ENCODE measurements at places on chromosomes 3 and 15. TPM values are rescaled to one million over a fixed set of nuclear protein-coding genes. Genes with fewer than 3 reads are reported as not detected.
A peak's percentile ranks its signal among the peaks of the same experiment; 100 is the strongest.

The GTF2A2 gene
- total RNA-seq = 10.8 TPM

The NANOGP8 gene
- total RNA-seq = not detected

The UTS2B gene
- 4.8 TPM for total RNA-seq

The TMIE gene
- 0.48 TPM for total RNA-seq

The SERPINI2 gene
- total RNA-seq = 3.1 TPM

The IMP3 gene
- total RNA-seq = 27.7 TPM

The WDR93 gene
- 1.7 TPM for total RNA-seq

The PLIN1 gene
- 2.2 TPM for total RNA-seq

The ATP10A gene
- 18.3 TPM for total RNA-seq

The UBE2Q2 gene
- 85.5 TPM for total RNA-seq

The RLBP1 gene
- not detected for total RNA-seq

The CATSPER2 gene
- total RNA-seq = 6.3 TPM

The GPR15 gene
- not detected for total RNA-seq

The ZNF501 gene
- 14.0 TPM for total RNA-seq

The ADPGK gene
- total RNA-seq = 56.3 TPM

DNA sequence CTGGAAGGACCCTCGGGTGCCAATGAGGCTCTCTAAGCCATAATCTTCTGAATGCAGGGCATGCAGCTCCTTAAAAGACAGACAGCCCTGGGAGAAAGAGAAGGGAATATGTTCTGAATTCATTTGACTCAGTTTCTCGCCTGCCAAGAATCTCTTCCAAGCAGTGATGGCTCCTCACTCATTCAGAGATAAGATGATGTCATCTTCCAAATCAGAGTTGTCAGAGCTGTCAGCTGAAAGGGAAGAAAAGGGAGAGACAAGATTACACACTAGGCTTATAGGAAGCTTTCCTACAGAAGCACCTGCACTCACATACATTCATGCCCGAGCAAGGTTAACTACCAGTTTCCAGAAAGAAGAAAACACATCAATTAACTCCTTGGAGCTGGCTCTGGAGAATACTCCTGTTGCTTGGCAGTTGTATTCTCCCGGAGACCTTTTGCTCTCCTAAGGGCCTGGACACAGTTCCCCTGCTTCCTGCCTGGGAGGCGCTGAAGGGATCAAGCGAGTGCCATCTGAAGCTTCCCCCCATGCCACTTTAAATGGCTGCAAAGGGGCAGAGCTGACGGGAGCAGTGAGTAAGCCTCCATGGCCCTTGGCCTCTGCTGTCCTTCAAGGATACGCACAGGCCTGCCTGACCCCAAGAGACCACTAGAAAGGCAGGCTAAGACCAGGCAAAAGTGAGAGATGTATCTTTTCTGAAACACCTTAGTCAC is 7.7 kb downstream of the RBM15B start:
- DNase-seq = no peak

DNA sequence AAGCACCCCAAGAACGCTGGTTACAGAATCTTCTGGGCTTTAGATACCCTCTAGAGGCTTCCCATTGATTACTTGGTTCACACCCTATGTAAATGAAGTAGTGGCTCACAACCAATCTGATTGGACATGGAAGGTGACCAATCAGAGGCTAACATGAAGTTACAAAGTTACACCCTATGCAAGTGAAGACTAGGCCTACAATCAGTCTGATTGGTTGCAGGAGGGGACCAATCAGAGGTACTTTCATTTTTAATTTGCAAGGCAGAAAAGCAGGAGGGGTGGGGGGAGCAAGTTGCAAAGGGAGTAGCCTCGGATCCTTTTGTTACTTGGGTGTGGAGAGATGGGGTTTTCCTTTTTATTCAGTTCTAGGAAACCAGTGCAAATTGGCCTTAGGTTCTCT is 11.1 kb upstream of the RTP2 start:
- DNase-seq = no peak

- DNase-seq = no peak
These were observed 27.1 kb downstream of the STARD9 start for GRCh38 chr15:42602501-42602900.

GRCh38 chr15:97817276-97817890 is 143.1 kb upstream of the ARRDC4 start:
- DNase-seq = no peak

GRCh38 chr15:36005542-36005941 is 459.6 kb upstream of the DPH6 start:
- no peak for DNase-seq

DNA sequence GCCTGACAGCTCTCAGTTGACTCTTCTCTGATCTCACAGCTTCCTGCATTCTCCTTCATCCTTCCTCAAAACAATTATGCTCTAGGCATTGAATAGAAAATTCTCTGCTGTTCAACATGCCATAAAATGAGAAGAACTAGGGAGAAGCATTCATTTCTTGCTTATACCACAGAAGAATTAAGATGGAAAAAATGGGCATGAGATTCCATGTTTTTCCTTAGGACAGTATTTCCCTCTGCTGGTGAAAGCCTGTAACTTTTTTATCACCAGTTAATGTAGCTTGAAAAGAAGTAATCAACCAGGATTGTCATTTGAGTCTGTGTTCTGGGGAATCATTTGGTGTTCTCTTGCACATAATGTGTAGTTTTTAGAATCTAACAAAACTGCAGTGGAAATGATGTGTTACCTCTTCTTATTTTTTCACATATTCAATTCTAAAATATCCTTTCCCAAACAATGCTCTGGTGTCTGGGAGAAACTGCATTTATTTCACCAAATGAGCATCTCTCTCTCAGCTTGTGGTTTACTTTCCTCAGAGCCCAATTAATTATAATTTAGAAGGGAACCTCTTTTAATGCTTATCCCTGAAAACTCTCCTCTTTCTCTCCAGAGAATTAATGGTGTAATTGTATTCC is 92.8 kb upstream of the DCBLD2 start:
- DNase-seq = peak; percentile 54

DNA sequence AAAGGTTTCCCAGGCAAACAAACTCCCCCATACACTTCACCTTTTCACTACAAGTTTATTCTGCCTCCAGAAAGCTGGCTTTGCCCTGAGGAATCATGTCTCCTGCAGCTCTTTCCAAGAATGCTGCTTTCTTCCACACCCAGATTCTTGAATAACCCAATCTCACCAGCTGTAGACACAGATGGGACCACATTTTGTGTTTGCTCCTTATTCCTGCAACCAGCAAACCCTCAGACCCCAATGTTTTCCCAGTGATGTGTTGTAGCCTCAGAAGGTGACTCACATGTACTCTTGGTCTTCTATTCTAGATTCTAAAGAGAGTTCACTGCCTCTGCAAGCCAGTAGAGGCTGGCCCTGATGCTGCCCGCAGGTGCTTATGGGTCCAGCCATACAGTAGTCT is 23.6 kb upstream of the TRIM59 start:
- DNase-seq = no peak

DNA sequence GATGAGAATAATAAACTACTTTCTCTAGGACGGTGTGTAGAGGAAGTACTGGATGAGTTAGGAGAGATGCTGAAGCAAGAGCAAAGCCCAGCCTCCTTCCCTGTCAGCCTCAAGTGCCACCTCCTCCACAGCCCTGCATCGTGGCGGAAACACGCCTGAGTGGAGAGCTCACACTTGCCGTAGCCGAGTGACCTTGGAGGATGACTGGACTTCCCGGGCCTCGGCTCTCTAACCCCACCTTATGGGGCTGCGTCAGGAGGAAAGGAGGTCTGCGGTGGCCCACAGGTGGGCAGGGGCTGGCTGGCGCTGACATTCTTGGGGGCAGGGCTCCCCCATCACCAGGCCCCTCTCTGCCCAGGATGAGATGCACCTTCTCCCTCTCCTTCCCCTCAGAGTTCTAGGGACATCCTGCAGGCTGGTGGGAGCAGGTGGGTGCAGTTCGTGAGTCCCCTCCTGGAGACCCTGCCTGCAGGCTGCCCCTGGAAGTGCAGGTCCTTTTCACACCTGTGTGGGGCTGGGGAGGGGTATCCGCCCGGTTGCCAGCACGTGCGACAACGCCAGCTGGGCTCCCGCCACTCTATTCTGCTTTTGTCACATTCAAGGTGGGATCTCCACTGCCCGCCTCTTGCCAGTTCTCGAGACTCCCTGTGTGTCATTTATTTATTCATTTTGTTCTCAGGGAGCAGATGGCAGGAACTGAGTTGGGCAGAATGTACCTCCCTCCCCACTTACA is 175.2 kb downstream of the MEGF11 start:
- no peak for DNase-seq

DNA sequence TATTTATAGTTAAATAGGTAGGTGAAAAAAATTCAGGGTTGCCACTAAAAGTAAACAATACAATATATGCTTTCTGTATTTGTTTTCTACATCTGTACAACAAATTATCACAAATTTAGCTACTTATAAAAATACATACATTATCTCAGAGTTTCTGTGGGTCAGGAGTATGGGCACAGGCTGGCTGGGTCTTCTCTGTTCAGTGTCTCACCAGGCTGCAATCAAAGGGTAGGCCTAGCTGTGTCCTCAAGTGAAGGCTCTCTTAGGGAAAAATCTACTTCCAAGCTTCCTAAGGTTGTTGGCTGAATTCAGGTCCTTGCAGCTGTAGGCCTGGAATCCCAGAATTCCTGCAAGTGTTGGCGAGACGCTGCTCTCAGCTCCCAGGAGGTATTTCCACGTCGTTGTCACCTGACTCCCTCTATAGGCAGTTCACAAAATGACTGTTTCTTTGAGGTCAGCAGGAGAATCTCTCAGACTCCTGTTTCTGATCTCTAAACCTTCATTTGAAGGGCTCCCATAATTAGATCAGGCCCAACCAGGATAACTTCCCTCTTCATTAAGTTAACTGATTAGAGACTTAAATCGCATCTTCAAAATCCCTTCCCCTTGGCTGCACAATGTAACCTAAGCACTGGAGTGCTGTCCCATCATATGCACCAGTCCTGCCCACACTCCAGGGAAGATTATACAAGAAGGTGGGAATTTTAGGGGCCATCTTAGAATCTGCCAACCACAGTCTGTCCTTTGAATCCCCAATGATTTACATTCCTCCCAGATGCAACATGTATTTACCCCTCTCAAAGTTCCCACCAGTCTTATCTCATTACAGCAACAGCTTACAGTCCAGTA is 296.6 kb downstream of the SUCLG2 start:
- peak; percentile 11 for DNase-seq

DNA sequence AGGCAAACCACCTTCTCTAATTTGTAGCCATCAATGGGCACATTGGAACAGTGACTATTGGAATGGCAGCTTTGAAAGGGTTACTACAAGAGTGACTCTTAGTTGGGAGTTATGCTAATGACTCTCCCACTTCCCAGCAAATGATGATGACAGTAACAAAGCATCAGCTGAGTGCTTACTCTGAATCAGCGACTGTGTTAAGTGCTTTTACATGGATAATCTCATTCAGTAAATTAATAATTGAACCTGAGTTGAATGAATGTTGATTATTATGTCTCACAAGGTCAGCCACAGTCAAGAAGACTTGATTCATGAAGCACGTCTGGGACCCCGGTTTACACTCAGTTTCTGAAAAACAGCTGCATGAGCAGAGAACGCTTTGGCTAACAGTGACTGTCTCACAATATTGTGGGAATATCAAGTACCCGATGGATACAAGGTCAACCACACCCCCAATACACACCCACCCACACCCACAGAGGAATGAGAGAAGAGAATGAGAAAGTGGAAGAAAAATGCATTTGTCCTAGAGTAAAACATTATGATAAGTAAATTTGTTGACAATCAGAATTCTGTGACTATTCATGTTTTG is 242.0 kb upstream of the FEZF2 start:
- no peak for DNase-seq

DNA sequence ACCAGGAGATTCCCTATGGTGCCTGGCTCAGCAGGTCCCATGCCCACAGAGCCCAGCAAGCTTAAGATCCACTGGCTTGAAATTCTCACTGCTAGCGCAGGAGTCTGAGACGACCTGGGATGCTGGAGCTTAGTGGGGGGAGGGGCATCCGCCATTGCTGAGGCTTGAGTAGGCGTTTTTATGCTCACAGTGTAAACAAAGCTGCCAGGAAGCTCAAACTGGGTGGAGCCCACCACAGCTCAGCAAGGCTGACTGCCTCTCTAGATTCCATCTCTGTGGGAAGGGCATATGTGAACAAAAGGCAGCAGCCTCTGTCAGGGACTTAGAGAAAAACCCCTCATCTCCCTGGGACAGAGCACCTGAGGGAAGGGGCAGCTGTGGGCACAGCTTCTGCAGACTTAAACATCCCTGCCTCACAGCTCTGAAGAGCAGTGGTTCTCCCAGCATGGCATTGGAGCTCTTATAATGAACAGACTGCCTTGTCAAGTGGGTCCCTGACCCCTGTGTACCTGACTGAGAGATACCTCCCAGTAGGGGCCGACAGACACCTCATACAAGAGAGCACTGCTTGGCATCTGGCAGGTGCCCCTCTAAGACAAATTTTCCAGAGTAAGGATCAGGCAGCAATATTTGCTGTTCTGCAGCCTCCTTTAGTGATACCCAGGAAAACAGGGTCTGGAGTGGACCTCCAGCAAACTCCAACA is 231.5 kb upstream of the SETMAR start:
- no peak for DNase-seq

- DNase-seq = no peak
These were observed 18.0 kb upstream of the HTR3E start for GRCh38 chr3:184078851-184079250.

DNA sequence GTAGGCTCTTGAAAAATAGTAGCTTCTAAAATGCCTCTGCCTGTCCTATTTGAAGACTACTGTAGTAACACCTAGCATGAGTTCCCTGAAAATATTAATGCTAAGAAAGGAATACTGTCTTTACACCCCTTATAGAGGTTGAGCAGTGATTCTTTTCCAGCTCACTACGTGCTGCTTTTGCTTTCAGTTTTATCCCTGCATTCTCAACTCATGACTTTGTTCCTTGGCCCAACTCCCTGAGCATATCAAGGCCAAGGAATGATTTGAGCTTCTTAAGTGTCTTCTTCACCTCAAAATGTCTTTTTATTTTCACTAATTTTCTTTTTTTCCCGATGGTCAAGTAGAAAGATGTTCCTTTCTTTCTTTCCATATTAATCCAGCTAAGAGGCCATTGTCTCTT is 16.5 kb upstream of the P2RY13 start:
- peak; percentile 79 for DNase-seq

- DNase-seq = no peak
These were observed 8.2 kb downstream of the SLC6A6 start for GRCh38 chr3:14410503-14411165.

- DNase-seq = peak; percentile 42
These were observed 848.6 kb downstream of the ROBO1 start for GRCh38 chr3:78919021-78919755.

GRCh38 chr3:194117104-194117845 is 18.7 kb upstream of the HES1 start:
- no peak for DNase-seq

DNA sequence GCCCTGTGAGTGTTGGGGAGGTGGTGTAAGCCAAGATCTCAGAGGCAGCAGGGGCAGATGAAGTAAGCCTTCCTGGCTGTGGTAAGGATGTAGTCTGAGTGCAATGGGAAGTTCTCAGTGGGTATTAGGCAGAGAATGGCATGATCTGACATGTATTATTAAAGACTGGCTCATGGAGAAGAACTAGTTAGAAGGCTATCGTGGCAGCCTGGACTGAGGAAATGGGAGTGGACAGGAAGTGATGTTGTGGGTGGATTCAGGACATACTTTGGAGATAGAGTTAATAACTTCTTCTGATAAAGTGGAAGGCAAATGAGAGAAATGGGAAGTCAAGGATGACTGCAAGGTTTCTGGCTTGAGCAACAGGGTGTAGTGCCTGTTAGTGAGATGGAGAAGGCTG is 250.9 kb upstream of the CFAP20DC start:
- no peak for DNase-seq
